ENCODE measurements at places on chromosomes 11 and 22.

- DNase-seq: no peak
Observed at GRCh38 chr11:97794876-97795275, 1225.9 kb upstream of the CNTN5 start.

DNA sequence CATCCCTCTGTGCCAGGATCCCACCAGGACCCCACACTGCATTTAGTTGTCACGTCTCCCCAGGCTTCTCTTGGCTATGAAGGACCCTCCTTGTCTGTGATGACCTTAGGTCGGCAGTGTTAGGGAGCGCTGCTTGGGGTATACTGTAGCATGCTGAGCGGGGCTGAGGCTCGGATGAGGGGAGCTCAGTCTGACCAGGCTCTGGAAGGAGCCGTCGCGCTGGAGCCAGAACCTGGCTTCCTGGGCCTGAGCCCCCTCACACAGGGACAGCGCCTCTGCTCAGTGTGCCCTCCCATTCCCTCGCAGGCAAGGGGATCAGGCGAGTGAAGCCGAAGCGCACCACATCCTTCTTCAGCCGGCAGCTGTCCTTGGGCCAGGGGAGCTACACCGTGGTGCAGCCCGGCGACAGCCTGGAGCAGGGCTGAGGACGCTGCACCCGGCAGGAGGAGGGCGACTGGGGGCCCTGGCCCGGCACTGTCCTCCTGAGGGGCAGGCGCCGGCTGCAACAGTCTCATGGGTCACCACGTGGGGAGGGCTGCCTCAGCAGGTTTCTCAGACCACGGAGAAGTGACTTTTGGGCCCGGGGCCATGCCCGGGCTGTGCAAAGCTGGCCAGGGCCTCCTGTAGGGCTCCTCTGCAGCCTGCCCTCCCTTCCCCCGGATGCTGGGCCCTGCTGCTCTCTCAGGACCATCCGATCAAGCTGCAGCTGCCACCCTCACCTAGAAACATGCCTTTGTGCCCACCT is 11.5 kb upstream of the NEAT1 start:
- DNase-seq: no peak

DNA sequence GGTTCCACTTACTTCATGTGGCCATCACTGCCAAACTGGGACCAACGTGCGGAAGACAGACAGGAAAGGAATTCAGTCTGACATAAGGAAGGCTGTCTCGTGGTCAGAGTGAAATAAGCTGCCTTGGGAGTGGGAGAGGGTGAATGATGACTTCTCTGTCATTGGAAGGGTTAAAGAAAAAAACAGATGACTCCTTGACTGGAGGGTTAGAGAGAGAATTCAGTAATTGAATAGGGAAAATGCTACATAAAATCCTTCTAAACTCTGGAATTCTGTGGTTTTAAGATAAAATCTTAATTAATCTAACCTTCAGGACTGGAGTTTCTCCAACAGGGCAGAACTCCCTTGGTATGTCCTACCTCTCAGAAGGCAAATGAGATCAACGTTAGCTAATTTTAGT is 33.8 kb downstream of the RAB30 start:
- no peak for DNase-seq

- no peak for DNase-seq
Observed at GRCh38 chr11:122248131-122248530, 132.1 kb upstream of the BLID start.

DNA sequence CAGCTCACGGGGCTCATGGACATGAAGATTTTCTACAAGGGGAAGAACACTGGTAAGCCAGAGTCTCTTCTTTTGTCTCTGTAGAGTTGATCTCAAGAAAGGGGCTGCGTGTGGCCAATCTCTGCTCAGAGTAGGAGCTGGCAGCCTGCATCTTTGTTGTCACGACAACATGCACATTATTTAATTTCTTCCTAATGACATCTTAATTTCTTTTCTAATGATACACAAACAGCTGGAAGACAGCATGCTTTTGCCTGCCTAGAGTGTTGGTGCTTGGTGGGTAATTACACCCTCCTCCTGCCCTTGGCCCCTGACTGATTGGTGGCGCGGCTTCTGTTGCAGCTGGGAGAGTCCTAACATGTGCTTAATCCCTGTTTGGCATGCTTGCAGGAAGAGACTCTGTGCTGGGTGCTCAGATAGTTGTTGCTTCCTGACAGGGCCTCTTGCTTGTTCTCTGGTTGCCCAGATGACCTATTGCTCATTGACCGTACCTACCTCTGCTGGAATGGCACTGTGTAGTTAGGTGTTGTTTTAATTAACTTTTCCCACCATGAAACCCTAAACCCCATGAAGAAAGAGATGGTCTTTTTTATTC is 106.9 kb upstream of the SORL1-AS1 start:
- DNase-seq: no peak

GRCh38 chr11:109902764-109903433 is 190.3 kb upstream of the ZC3H12C start:
- DNase-seq: no peak

- DNase-seq: no peak
Observed at GRCh38 chr11:130806746-130807145, 109.5 kb downstream of the SNX19 start.

- no peak for DNase-seq
Observed at GRCh38 chr11:10902301-10903063, 44.6 kb upstream of the ZBED5 start.

GRCh38 chr22:27318516-27318915 is 483.0 kb downstream of the MN1 start:
- DNase-seq: no peak

DNA sequence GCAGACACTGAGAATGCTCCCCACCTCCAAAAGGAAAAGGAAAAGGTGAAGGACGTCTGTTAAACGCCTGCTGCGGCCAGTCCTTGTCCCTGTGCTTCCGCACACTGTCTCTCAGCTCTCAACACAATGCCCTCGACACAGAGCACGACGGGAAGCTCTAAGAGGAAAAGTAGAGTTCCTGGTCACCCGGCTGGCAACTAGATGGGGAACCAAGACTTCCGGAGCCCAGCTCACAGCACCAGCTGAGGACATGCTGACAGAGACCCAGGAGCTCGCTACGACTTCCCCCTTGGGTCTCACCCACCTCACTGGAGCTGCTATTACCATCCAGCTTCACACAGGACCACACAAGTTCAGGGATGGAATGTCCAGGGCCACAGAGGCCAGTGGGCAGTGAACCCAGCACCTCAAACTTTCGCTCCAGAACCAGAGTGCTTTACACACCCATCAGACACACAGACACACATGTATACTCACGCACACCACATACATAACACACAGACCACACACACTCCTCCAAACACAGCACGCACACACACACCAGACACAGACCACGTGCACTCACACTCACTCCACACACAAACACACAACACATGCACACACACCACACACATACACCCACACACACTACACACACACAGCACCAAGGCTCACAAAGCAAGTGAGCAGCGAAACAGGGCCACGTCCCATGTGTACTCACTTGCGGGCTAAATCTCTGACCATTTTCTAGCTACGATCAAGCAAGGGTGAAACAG is 9.6 kb downstream of the SULT4A1 start:
- no peak for DNase-seq

DNA sequence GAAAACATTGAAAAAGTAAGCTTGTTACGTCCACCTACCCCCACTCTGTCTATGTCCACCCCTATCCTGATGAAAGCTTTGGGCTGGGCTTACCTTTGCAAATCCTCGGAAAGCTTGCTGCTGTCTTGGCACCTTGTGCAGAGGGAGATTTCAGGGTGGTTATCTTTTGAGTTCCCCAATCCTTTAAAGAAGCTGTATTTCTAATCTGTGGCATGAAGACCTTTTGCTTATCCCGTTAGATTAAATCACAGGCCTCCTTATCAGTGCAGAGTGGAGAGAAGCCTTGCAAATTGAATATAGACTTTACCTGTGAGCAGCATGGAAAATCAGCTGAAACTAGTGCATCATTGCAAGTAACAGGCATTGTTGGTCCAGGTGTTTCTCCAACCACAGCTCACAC is 580.6 kb upstream of the ANO5 start:
- DNase-seq: no peak

DNA sequence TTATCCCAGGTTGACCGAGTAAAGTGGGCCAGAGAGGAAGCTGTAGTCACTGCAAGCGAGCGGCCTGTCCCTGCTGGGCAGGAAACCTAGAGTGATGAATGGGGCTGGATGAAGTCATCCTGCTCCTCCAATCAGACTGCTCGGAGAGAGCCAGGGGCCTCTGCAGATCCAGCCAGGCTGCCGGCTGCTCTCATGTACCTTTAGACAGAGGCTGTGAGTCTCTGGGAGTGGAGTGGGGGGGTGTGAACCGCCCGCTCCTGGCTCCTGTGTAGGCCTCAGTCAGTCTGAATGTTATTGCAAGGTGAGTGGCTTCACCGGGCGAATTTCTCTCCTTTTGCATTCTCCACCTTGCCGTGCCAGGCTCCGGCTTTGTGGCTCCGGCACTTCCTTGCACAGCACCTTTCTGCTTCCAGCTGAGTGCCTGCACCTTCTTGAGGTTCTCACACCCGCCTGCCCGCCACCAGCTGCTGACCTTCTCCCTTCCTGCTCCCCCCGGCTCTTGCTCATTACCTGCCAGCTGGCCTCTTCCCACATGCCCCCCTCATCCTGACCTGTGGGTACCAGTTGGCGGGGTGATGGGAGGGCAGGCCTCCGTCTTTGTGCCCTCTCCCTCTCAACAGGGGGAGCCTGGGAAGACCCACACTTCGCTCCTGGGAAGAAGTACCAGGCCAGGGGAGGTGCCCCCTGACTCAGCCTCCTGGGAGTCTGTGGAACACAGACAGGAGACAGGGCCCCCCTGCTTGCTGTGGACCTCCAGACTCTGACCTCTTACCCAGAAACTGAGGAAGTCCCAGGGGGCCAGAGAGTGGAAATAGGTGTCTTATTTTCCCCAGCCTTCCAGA is 79.9 kb downstream of the GRAMD1B start:
- DNase-seq: peak; percentile 84

- no peak for DNase-seq
Observed at GRCh38 chr11:68325183-68325906, 13.0 kb downstream of the LRP5 start.

- no peak for DNase-seq
Observed at GRCh38 chr11:61305417-61305816, 10.3 kb upstream of the VWCE start.

GRCh38 chr11:27485930-27486773 is 13.6 kb upstream of the LGR4 start:
- peak; percentile 65 for DNase-seq

All from ACHN (cell line).